ENCODE measurements at places on chromosomes 4 and X.

DNA sequence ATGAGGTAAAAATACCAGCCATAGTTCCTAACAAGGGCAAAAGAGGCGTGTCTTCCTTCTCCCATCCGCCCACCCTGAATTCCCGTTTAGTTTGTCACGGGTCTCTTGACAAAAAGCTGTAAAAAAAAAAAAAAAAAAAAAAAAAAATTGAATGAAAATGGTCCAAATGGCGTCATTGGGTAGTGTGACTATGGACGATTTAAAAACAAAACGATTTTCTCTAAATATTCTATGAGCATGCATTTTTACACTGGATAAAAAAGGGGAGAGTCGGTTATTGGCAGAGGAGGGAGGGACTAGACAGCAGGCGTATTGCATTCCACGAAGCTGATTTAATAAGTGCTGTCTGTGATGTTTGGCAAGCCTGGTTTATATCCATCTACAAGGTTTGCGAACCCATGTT lies at the start of gene FAM133A:
TSS of gene FAM133A (plus strand) at position 338 of the 403 bp plus-strand sequence. CDS start 35,214 bp downstream, outside the sequence.
- no peak for DNase-seq

DNA sequence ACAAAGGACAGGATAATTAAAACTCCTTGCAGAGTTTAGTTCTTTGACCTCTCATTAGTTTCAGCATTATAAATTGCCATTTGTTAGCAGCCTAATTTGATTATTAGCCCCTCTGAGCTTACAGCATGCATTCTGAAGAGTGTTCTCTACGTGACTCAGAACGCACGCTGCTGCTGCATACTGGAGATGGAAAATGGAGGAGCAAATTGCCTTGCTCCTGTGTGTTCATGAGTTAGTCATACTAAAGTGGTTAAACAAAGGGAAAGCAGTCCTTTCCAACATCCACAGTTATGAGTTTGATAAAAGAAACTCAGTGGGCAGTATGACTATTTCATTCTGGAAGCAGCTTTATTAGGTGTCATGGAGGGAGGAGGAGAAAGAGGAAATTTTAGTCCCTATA lies 922.5 kb downstream of the RPA4 start:
- no peak for DNase-seq

DNA sequence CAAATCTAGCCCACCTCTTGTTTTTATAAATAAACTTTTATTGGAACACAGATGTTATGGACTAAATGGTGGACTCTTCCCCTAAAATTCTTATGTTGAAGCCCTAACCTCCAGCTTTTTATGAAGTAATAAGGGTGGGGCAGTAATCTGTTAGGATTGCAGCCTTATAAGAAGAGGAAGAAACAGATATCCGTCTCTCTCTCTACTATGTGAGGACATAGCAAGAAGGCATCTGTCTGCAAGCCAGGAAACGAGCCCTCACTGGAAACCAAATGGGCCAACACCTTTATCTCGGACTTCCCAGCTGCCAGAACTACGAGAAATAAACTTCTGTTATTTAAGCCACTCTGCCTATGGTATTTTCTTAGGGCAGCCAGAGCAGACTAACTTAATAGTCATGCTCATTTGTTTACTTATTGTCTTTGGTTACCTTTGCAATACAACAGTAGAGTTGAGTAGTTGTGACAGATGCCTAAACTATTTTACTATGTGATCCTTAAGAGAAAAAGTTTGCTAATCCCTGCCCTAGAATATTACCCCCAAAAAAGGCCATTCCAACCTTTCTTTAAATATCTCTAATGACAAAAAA lies 67.4 kb downstream of the MANBA start:
- DNase-seq = no peak

DNA sequence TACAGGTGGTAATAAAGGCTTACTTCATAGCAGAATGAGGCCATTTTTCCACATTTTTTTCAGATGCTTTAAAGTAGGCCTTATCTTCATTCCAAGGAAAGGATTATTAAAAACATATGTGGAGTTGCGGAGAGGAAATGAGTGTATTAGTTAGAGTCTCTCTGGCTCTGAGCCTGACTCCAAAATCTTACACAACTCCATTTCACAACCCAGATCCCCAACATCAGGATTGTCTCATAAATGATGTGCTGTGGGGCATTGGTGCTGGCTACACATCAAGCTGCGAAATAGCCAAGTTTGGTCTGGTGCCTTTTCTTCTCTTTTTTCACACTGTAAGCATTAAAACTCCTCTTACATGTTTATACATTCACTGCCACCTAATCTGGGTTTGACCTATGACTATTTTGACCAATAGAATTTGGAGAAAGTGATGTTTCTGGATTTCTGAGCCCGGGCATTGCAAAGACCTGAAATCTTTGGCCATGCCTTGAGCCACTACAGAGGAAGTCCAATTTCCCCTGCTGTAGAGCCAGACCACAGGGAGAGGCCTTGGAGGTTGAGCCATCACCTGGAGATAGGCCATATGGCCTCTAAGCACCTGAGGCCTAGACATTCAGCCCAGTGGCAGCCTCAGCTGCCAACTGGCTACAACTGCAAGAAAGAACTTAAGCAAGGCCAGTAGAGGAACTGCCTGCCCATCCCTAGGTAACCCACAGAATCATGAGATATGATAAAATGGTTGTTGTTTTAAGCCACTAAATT lies 16.7 kb upstream of the SOD3 start:
- DNase-seq = no peak

- DNase-seq = no peak
These were observed 219.0 kb upstream of the CPEB2 start for GRCh38 chr4:14783011-14783877.

- no peak for DNase-seq
These were observed 207.6 kb upstream of the PITX2 start for GRCh38 chr4:110830461-110830860.

DNA sequence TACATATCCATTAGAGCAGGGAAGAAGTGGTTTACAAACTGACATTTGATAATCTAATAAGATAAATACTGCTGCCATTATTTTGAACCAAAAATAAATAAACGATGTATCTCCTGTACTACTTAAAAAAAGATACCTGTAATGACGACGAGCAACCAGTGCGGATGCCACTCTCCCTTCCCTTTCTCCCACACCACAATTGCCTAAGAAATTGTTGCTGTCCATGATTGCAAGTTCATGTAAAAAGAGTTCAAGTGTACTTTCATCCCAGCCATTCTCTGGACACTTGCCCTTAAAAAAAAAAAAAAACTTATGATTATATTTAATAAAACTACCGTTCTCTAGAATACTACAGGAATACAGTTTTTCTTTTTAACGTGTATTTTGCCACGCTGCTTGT lies 1.4 kb downstream of the SEPSECS start:
- DNase-seq = no peak

DNA sequence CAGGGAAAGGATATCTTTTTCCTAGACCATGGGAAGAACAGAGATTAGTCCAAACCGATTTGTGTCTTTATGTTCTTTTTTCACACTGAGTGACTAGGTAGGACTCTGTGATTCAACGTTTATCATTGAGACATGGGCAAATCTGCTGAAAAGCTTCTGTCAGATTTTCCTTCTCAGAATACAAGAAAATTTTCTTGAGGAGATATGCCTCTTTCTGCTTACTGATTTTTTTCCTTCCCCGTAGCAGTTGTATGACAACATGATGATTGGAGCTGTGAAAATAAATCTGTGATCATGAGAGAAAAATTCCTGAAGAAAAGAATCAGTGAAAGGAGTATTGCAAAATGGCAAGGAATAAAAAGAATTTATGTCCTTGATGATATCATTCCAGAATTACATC lies 130.6 kb upstream of the FAT4 start:
- no peak for DNase-seq

- no peak for DNase-seq
These were observed 338.3 kb upstream of the GALNT7 start for GRCh38 chr4:172830295-172830764.

DNA sequence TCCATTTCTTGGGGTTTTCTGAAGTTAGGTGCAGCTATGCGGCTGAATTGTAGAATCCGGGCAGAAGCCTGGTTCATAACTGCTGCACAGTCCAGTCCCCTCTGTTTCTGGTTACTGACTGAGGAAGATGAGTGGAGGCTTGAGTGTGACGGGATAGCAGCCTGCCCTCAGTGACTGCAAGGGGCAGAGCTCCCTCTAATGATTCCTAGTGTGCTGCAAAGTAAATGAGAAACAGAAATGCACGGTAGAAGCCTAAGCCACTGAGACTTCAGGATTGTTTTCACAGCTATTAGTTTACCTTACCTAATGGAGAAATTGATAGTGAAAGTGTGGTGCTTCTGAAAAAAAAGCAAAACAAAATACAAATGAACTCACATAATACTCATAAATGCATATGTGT lies 189.2 kb downstream of the GPM6A start:
- no peak for DNase-seq

GRCh38 chrX:41733939-41734338 lies 10.0 kb downstream of the GPR82 start:
- DNase-seq = no peak

DNA sequence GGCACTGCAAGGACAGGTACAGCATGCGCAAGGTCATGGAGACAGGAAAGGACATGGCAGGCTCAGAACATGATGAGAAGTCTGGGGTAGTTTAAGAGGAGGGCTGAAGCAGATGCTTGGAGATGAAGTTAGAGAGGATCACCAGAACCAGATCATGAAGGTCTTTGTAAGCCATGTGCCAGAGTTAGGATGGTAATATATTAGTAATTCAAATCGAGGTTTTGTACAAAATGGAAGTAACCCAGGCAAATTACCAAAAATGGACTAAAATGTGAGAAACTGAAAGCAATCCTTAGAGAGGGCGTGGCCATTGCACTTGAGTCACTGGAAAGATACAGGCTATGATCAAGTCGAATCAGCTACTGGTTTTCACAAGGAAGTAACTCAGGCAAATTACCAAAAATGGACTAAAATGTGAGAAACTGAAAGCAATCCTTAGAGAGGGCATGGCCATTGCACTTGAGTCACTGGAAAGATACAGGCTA lies 13.5 kb downstream of the RXFP1 start:
- DNase-seq = no peak

GRCh38 chrX:137926090-137926489 lies 360.2 kb downstream of the ZIC3 start:
- peak; percentile 67 for DNase-seq

DNA sequence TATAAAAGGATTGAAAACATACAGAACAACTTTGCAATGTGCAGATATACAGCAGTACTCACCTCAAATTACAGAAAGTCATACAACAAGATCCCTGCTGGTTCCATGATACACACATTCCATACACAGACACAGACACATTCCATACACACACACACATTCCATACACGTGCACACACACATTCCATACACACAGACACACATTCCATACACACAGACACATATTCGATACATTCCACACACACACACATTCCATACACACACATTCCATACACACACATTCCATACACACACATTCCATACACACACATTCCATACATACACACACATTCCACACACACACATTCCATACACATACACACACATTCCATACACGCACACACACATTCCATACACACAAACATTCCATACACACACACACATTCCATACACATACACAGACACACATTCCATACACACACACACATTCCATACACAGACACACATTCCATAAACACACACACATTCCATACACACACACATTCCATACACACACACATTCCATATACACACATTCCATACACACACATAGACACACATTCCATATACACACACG lies 13.7 kb downstream of the LINC00632 start:
- no peak for DNase-seq

DNA sequence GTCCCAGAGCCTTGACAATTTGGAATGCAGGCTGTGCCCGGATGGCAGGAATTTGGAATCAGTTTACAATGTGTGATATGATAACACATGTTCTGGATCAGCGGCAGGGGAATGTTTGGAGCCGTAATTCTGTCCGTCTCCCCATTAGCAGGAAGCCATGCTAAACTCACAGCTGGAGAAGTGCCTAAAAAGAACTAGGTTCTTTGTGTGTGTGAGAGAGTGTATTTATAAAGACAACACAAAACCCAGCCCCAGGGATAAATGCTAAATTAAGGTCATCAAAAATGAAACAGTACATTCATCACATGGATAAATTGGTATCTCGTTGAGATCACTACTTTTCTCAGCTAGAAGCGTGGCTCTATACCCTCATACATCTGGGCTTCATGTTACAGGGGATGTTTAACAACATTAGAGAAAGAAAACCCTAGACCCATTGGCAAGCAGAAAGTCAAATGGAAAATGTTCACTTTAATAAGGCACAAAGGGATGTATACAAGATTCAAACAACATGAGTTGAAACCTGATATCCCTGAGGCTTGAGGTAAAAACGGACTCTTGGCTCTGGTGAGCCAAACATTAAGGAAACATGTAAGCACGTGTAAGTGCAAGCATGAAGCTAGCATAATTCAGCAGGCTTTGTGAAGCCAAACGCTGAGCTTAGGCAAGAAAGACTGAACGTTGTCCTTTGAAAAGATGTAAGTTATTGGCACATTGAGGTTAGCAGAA lies 18.0 kb upstream of the TMEM131L start:
- DNase-seq = peak; percentile 16

GRCh38 chr4:105632599-105632998 lies 75.9 kb downstream of the INTS12 start:
- DNase-seq = no peak

- DNase-seq = no peak
These were observed 88.6 kb downstream of the NFKB1 start for GRCh38 chr4:102589743-102590142.

DNA sequence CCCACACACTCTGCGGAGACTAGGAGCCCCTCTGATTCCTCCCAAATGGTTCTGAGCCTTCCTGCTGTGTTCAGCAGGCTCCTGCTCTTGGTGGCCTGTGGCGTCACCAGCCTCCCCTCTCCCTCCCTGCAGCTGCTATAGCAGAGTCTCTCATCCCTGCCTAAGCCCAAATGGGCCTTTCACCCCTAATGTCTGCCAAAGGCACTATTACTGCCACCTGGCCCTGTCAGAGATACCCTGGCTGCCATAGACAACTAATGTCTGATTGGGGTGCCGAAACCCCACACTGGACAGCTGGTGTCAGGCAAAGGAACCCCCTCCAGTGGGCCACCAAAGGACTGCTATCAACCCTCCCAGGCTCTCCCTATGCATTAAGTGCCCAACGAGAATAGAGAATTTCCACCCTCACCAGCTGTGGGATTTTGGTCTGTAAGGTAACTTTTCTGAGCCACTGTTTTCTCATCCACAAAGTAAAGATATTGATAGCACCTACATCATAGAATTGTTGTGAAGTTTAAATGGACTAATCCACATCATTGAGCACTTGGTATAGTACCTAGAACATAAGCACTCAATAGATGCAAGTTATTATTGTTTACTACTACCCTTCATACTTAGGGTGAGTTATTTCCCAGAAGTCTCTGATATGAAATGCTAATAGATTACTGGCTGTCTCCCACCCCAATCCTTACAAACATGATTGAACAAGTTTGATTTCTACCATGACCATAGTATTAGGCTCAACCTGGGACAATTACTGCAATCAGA lies 421.3 kb downstream of the MID1IP1 start:
- no peak for DNase-seq

GRCh38 chrX:117510453-117510852 lies 606.2 kb downstream of the KLHL13 start:
- DNase-seq = no peak

- no peak for DNase-seq
These were observed 76.0 kb upstream of the KIT start for GRCh38 chr4:54581807-54582206.

GRCh38 chrX:148664995-148665394 lies 164.6 kb downstream of the AFF2 start:
- no peak for DNase-seq
